ENCODE measurements at places on chromosomes 3 and 15. TPM values are rescaled to one million over a fixed set of nuclear protein-coding genes. Genes with fewer than 3 reads are reported as not detected.

GRCh38 chr3:134918441-134918840 is 123.4 kb downstream of the EPHB1 start:
- H3K27ac ChIP-seq = no peak overlapping the region
- no peaks in the 10 kb centered on the region for H3K4me1 ChIP-seq
- peaks cover 4% of the 10 kb centered on the region for H3K36me3 ChIP-seq
- no peak for DNase-seq
- H3K4me3 ChIP-seq = no peak overlapping the region
- H3K27me3 ChIP-seq = no peaks in the 10 kb centered on the region

GRCh38 chr3:71006810-71007785 is 576.4 kb downstream of the FOXP1 start:
- peaks cover 11% of the 10 kb centered on the region for H3K36me3 ChIP-seq
- DNase-seq = no peak
- H3K27ac ChIP-seq = peak overlapping the region; percentile 21
- peaks cover 40% of the 10 kb centered on the region for H3K4me1 ChIP-seq
- H3K27me3 ChIP-seq = no peaks in the 10 kb centered on the region

GRCh38 chr3:29520764-29521163 is 239.9 kb downstream of the RBMS3 start:
- no peak overlapping the region for H3K27ac ChIP-seq
- peaks cover 8% of the 10 kb centered on the region for H3K36me3 ChIP-seq
- no peak overlapping the region for H3K4me3 ChIP-seq
- DNase-seq = no peak

Gene PKM
- 2,652 TPM for total RNA-seq

DNA sequence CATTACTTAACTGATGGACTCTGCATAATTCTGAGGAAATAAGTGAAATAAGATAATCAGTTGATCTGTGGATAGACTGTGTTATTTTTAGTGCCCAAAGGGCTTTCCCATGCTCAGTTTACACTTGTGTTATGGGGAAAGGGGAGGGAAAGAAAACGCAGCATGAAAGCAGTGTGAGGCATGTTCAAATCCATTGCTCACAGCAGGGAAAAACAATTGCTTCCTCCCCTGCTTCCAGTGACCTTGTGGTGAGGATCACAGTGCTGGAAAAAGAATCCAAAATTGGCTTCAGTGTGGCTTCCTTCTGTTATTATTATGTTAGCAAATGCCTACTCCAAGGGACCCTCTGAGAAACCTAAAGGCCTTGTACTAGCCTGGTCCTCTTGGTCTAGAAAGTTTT is 285.1 kb upstream of the CDIN1 start:
- H3K4me3 ChIP-seq = no peak overlapping the region
- H3K36me3 ChIP-seq = no peaks in the 10 kb centered on the region
- peaks cover 5% of the 10 kb centered on the region for H3K4me1 ChIP-seq

GRCh38 chr15:88120026-88120425 is 136.5 kb downstream of the NTRK3 start:
- H3K4me3 ChIP-seq = no peak overlapping the region
- no peaks in the 10 kb centered on the region for H3K36me3 ChIP-seq
- no peak for DNase-seq
- H3K27me3 ChIP-seq = no peaks in the 10 kb centered on the region

GRCh38 chr15:65189102-65189740 is 4.1 kb upstream of the CLPX start:
- peaks cover 11% of the 10 kb centered on the region for H3K4me1 ChIP-seq
- H3K4me3 ChIP-seq = no peak overlapping the region
- DNase-seq = peak; percentile 42
- no peak overlapping the region for H3K27ac ChIP-seq

- H3K27ac ChIP-seq = no peak overlapping the region
- no peaks in the 10 kb centered on the region for H3K36me3 ChIP-seq
- no peak for DNase-seq
Observed at GRCh38 chr15:66157507-66157906, 96.0 kb downstream of the MEGF11 start.
